ENCODE measurements at places on chromosomes 11 and 22.

DNA sequence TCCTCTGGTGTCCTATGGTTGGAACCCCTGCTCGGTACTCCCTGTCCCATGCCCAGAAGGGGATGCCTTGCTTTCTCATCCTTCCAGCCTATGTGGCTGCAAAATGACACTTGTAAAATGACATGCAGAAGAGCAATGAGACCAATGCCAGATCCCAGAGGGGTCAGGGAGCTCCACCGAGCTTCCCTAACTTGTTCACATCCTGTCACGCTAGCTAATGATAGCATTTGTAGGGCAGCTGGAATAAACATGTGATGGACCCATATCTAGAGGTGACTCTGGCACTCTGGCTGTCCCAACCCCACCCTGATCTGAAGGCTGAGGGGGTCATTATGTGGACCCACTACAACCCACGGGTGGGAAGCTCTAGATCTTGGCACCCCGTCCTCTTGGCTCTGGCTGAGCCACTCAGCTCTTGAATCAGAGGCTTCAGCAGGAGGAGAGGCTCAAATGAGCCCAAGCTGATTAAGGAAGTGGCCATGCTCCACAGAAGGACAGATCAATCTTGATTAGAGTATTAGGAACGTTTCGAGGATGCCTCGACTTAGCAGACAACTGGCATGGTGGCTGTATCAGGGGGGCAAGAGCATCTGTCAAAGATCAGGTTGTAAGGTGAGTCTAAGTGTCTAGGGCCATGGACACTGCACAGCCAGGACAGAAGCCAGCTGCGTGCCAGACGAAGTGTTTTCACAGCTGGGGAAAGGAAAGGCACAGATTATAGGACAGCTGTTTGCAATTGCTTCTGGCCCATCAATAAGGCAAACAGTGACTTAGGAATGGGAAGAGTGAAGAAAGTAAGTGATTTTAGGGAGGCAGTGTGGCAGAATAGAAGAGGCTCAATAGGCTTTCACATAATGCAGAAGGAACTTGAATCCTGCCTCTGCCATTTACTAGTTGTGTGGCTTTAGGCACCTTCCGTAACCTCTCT lies 182.8 kb downstream of the KIRREL3 start:
- DNase-seq = no peak

DNA sequence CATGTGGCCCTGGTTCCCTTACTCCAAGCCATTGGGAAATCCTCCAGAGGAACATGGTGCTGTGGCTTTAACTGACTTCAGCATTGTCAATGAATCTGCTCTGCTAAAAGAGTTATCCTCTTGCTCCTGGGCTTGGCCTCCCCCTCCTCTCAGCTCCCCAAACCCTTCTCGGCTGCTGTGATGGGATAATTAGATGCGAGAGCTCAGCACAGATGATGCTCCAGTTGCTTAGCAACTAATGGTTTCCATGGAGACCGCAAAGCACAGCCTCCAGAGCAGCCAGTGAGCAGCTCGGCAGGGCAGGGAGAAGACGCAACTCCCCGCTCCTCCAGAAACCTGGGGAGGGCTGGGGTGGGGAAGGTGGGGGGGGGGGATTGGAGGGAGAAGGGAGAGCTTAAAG lies 2.8 kb upstream of the UPK2 start:
- DNase-seq = no peak

DNA sequence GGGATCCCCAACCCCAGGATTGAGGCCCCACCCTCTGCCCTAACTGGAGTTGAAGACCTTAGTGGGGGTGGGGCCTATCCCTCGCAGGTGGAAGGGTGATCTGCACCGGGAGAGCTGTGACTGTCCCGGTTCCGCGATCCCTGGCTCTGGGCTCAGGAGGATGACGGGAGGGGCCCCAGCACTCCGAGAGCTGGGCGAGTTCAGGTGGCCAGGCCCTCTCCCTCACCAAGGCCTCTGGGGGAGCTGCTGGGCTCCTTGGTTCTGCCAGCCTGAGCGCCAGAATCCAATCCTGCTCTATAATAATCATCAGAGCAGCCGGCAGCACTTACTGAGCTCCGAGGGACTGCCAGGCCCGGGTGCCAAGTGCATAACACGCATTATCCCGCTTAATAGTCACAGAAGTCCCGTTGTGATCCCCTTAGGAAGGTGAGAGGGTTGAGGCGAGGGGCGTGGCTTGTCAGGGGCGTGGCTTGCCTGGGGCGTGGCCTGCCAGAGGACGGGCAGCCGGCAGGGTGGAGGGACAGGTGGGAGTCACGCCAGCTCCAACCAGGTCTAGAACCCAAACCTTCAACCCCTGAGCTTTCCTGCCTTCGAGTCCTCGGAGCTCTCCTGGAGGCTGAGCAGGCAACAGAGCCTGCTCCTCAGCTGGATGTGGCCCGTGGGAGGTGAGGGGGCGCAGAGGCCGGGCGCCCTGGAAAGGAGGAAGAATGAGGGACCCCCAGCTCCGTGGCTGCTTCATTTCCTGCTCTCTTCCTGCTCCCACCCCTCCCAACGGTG lies 7.3 kb upstream of the SYT7 start:
- DNase-seq = peak; percentile 81

DNA sequence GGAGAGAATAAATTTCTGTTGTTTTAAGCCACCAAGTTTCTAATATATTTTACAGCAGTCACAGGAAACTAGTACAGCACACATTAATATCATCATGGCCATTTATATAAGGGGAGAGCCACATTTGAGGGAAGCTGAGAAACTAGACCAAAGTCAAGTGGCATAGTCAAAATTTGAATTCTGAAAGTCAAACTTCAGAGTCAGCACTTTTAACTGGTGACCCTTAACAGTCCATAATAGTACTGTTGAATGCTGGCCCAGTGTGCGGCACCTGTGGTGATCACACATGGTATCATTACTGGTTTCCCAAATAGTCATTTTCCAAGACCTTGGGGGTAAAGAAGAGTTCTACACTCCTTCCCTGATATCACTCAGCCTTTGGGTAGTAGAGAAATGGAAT lies 44.3 kb upstream of the PAX6 start:
- no peak for DNase-seq

GRCh38 chr22:23237841-23238240 lies 57.5 kb downstream of the BCR start:
- DNase-seq = no peak

GRCh38 chr11:198236-198806 lies 5.4 kb downstream of the SCGB1C1 start:
- peak; percentile 1 for DNase-seq

- DNase-seq = no peak
These were observed 5.5 kb upstream of the TECTA start for GRCh38 chr11:121095561-121095960.

DNA sequence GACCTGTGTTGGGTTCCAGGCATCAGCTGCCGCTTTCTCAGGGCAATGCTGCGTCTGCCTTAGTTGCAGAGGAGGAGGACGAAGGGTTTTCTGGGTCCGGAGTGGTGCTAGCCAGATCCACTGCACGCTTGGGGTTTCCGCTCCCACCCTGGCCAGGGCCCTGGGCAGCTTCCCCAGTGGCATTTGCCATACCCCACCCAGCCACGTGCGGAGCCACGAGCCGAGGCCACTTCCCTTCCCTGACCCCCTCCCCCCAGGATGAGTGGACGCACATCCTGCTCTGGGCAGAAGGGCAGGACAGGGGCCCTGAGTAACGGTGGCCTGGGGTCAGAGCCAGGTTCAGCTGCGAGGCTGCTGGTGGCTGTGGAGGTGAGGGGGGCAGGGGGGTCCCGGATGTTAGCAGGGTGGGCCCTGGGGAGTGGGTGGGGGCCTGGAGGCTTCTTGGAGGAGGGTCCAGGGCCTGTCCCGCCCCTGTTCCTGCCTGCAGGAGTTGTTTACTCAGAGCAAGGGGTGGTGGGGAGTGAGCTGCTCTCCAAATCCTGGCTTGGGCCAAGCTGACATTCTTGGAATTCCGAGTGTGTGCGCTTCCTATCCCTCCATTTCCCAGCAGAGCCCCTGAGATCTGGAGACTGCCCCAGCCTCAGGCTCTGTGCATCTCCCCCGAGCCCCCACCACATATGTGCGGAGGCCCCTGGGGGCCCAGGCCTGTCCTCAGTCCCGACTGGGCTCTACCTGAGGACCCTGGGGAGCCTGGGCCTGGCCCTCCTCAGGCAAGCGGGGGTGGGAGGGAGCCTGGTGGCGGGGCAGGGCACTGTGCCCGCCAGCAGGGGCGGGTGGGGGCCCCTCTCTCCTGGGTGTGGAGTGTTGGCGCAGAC lies 1.4 kb downstream of the TSPAN4 start:
- DNase-seq = no peak

- DNase-seq = no peak
These were observed 6.6 kb downstream of the CERK start for GRCh38 chr22:46731246-46732040.

DNA sequence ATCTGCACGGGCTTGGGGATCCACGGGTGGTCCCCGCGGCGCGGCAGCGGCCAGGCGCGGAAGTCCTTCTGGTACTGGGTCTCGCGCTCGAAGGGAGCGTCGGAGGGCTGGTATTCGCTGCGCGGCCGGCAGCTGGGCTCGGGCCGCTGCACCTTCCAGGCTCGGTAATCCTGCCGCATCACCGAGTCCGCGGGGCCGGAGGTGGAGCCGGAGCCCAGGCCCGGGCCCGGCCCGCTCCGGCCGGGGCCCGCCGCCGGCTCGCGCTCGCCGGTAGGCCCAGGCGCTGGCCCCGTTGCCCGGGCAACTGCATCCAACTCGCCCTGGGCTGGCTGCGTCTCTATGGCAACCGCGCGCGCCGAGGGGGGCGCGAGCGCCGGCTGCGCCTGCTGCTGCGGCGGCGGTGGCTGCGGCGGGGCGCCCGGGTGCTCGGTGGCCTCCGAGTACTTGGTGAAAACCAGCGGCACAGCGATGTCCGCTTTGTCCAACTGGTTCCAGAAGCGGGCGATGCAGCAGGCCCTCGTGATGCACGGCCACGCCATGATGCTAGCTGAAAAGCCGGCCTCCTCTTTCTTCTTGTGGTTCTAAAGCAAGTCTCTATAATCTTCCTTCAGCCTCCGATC lies 897 bp downstream of the MAP6 start:
- peak; percentile 63 for DNase-seq

GRCh38 chr11:73414977-73415651 lies 38.9 kb downstream of the RELT start:
- DNase-seq = no peak

DNA sequence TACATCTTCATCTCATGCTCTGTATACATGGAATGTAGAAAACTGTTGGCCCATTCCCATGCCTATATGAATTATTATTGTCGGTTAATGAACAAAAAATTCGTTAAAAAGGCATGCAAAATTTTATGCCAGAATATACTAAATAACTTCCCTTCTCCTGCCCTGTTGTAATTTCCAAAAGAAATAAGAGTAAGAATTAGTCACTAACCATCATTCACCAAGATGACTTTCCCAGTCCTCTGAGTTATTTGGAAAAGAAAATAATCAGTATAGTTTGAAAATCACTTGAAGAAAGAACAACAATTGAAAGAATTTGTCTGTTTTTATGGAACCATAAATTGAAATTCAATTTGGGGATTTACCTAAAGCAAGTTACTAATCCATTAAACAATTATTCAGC lies 1149.1 kb upstream of the RAG2 start:
- no peak for DNase-seq

DNA sequence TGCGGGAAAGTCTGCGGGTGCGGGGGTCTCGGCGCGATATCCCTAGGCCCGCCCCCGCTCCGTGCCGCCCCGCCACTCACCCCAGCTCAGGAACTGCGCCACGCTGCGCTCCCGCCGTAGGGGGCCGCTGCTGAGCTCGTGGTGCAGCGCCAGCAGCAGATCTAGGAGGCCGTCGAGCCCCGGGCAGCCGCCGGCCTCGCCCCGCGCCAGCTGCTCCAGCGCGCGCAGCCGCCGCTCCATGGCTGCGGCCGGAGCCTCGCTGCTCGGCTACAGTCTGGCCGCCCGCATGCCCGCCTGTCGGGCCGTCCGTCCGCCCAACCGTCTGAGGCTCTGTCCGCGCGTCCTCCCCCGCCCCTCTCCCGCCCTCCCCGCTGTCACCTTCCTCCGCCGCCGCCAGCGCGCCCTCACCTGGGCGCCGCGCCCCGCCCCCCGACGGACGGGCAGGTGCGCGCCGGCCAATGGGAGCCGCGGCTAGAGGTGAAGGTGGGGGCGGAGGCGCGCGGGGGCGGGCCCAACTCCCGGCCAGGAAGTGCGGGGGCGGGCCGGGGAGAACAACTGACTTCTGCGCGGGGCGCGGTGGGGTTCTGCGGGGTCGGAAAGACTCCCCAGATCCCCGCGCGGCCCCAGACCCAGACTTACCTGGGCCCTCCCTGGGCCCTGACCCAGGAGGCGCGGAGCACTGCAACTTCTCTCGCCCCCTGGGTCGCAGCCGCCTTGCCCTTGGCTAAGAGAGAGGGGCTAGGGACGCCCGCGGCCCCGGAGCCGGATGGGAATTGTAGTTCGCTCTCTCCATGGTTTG lies at the start of gene CDC42BPG:
Gene CDC42BPG (minus strand): TSS at position 324 of the 799 bp plus-strand sequence. CDS start 84 bp downstream, at position 240.
- no peak for DNase-seq

DNA sequence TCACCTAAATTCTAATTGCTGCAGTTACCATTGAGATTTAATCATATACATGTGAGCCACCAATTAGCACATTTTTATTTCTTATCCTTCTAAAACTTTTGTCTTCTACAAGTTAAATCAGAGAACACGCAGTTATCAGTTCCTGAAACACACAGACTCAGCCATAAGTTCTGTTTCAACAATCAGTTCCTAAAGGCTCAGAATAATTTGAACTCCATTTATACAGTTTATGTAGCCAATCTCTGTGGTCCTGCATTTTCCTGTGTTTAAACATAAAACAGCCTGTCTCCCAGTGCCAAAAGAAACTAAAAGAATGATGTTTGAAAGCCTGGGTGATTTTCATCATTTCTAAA lies 2.9 kb downstream of the PLAAT3 start:
- no peak for DNase-seq

- no peak for DNase-seq
These were observed 39.0 kb downstream of the OTOG start for GRCh38 chr11:17585911-17586695.

DNA sequence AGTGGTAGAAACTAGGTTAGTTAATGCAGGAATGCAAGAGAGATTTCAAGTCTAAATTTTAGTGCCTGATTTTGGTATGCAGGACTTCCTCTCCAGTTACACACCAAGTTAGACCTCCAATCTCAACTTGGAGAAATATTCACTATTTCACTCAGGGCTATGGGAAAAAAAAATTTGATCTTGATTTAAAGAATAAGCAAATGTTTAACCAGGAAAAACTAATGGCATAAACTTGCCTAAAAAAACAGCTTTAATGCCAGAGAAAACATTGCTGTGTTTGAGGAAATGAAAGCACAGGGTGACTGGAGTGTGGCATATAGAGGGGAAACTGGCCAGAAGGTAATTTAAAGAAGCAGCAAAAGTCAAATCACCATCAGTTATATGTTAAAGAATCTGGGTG lies 575.4 kb upstream of the LRRC4C start:
- DNase-seq = no peak
